Activated T-cell treated with anti-CD3 and anti-CD28 coated beads, Interleukin-2, amount 50 U/mL, for 1 hour (primary cell): ENCODE measurements at places on chromosomes 3 and 15.
A peak's percentile ranks its signal among the peaks of the same experiment; 100 is the strongest.

- DNase-seq = no peak
These were observed 72.7 kb upstream of the LRRN1 start for GRCh38 chr3:3726549-3726948.

DNA sequence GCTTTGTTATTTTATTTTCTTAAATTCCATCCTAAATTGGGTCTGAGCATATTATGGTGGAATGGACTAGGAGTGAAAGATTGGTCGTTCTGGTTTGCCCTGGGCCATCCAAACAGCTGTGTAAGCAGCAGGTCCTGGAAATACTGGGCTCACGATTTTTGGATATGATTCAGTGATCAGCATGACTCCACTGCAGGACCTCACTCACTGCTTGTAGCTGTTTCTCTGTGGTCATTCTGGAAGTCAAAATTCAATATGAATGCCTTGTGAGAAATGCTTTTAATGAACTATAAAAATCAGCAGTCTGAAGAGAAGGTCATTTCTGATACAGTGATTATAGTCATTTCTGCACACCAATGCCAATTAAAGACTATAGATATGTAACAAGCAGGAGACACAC lies 185.0 kb downstream of the RBMS3 start:
- no peak for DNase-seq

DNA sequence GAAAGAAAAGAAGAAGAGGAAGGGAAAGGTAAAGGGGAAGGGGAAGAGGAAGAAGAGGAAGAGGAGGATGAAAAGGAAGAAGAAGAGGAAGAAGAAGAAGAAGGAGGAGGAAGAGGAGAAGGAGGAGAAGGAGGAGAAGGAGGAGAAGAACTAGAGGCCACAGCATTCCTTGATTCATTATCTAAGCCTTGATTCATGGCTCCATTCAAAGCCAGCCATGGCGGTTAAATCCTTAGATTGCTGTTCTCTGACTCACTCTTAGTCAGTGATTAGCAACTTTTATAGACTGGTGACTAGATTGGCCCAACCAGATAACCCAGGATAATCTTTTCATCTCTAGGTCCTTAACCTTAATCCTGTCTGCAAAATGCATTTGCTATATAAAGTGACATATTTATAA lies 47.6 kb downstream of the OSTN start:
- DNase-seq = no peak

- peak; percentile 68 for DNase-seq
These were observed 8.3 kb downstream of the PSTPIP1 start for GRCh38 chr15:77002954-77003912.

DNA sequence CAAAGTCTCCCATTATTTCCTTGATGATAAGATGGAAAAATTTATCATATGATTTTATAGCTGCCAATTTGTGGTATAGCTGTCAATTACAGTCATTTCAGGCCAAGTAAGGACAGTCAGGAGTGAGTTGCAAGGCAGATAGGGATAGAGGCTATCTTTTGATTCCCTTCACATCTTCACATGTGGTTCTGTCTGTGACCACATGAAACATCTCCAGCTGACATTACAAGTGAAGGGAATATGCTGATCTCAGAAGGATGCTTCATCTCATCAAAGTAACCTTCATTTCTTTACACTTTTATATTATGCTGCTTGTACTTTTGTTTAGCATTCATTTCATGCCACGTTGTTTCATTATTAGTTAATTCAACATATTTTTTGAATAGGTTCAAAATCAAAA lies 136.9 kb upstream of the CFAP20DC start:
- no peak for DNase-seq

GRCh38 chr3:195905970-195906864 lies 2.1 kb downstream of the TNK2 start:
- no peak for DNase-seq

- DNase-seq = no peak
These were observed 27.2 kb downstream of the OXSM start for GRCh38 chr3:25817107-25817506.

DNA sequence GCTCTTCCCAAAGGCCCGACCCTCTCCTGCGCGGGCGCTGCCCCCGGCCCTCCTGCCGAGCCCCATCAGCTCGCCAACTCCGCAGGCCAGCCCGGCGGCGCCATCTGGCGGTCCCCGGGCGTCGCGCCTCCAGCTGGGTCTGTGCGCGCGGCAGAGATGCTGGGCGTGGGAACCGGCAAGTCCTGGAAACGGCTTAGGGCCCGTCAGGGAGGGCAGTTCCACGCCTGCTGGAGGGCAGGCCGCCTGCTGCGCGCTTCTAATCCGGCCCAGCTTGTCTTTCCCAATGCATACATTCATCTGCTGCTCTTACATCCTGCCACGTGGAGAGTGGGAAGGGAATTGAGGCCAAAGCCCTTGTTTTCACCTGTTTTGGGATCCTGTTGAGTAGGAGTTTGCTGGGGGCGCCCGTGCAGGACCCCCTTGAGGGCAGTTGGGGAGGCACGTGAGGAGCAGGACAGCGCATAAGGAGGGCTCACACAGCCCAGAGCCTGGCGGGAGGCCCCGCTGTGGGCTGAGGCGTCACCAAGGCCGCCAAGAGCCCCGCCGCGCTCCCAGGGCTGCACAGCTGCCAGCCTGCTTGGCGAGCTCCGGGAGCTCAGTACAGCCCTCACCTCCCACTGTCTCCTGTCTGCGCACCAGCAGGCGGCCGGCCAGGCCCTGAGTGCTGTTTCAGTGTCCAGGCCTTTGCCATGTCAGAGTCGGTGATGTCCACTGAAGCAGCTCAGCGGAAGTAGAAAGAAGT lies 165.6 kb downstream of the NSMCE3 start:
- DNase-seq = peak; percentile 69

DNA sequence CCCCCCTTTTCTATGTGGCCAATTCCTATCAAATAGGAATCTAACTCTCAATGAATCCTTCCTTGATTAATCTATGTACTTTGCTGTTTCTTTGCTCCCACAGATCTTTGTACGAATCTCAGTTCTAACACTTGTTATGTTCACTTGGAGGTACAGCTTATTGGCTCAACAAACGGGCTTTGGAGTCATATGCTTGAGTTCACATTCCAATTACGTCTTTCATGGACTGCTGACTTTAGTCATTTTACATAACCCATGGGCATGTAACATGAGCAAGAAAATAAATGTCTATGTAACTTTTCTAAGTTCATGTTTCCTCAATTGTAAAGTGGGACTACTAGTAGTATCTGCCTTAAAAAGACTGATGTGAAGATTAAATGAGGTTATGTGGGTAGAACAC lies 123.2 kb upstream of the TBC1D5 start:
- DNase-seq = no peak

- DNase-seq = no peak
These were observed 333.8 kb downstream of the ZNF621 start for GRCh38 chr3:40858364-40859115.

DNA sequence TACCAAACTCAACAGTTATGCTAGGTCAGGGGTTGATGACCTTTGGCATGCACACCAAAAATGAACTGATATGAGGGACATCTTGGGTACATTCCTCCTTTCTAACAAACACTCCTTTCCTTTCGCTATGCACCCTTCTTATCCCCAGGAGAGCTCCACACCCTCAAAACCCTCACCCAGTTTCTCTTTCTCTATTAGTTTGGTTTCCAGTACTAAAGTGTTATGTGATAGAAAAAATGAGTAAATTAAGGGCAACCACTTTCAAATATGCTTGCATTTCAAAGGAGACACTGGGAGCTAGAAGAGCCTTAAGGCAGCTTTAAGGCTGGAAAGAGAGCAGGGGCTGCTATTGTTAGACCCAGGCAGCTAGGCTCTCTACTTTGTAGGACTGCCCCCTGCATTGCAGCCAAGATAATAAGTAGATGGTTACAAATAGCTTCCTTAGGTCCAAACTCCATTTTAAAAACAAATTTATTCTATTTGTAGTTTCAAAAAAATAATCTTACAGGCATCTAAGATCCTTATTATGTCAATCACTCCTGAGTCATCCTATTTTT lies 244.3 kb downstream of the ZIC1 start:
- DNase-seq = no peak

DNA sequence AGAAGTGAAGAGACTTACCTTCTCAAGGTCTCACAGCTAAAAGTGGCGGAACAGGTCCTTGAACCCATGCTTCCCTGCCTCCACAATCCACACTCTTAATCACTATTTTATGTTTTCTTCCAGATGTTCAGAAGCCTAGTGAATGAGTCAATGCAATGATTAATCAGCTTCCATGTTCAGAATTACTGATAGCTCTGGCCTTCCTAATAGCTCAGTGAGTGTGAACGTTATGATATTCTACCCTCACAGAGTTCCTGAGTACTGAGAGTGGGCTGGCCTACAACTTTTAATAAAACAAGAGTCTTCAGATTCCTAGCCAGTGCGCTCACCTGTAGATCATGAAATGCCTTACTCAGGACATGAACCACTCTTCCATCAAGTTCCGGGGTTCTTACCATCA lies 443.0 kb upstream of the ADAMTS9 start:
- DNase-seq = no peak

DNA sequence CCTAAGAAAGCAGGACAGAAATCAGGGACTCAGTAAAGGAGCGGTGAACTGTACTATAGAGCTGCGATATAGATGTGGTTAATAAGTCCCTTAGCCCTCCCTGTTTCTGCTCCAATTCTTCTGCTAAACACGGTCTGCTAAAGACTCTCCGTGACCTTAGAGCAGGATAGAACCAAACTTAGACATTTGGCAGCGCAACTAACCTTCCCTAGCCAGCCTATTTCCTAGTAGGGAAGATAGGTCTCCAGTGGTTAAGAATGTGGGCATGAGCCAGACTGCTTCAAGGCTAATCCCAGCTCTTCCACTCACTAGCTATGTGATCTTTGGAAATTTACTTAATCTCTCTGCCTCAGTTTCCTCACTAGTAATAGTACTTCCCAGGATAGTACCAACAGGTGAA lies 193.6 kb upstream of the IL12A start:
- no peak for DNase-seq

DNA sequence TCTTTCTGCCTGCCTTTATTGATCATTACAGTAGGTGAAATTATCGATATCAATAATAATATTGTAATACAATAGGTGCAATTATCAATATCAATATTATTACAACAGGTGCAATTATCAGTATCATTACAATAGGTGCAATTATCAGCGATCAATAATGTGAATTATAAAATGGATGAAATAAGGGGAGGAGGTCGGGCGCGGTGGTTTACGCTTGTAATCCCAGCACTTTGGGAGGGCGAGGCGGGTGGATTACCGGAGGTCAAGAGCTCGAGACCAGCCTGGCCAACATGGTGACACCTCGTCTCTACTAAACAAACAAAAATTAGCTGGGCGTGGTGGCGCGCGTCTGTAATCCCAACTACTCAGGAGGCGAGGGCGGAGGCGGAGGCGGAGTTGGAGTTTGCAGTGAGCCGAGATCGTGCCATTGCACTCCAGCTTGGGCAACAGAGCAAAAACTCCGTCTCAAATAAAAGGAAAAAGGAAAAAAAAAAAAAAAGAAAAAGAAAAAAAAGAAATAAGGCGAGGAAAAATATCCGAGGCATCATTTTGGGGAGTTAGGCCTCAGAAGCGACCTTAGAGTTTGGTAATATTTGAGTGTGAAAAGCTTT lies 611 bp upstream of the BNIP2 start:
- peak; percentile 69 for DNase-seq

GRCh38 chr3:79246875-79247724 lies 520.7 kb downstream of the ROBO1 start:
- no peak for DNase-seq

GRCh38 chr3:28743271-28743670 lies 394.6 kb upstream of the AZI2 start:
- no peak for DNase-seq

- no peak for DNase-seq
These were observed 130.1 kb upstream of the PRICKLE2 start for GRCh38 chr3:64355401-64355807.

- no peak for DNase-seq
These were observed 1.4 kb downstream of the PAQR5 start for GRCh38 chr15:69299943-69300588.

- DNase-seq = no peak
These were observed 27.3 kb downstream of the RBM6 start for GRCh38 chr3:49967291-49967690.

DNA sequence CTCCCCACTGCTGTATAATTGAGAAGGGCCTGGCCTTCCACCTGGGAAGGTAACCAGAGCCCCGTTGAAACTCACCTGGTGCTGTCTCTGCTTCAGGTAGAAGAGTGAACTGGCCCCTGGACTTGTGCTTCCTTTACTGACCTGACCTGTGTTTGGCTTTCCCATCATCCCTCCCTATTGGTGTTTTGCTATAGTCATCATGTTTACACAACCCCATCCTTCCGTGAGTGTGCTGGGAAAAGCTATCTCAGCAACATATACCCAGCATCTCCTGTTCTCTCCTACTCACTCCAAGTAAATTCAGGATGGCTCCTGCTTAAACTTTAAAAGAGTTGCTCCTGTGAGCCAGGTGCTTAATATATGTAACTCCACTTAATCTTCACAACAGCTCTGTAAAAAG lies 77.2 kb upstream of the TSC22D2 start:
- no peak for DNase-seq

DNA sequence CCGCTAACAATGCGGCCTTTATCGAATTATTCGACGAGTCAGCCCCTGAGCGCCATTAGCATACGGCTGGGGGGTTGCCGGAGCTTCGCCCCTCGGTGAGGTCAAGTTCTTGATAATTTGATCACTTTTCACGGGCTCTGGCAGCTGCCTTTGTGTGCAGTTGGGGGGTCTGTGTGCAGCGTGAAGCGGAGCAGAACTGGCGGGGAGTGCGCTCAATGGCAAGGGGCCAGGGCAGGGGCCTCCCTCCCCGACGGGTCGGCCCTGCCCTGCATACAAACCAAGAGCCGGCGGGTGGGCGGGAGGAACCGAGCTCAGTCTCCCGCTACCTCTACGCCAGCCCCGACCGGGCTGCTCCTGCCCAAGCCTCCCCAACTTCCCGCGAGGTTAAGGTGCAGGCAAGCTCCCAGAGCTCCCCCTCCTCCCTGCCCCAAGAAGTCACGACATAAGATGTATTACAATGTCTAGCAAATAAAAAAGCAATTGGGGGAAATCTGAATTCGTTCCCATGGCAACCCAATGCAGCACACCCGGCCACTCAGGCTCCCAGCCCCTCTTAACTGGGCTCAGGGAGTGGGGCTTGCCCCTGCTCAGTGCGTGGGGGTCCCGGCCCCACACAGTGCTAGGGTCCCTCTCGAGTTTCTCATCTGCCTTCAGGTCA lies 34.1 kb upstream of the POLG start:
- no peak for DNase-seq

GRCh38 chr3:28792604-28793003 lies 444.0 kb upstream of the AZI2 start:
- no peak for DNase-seq

DNA sequence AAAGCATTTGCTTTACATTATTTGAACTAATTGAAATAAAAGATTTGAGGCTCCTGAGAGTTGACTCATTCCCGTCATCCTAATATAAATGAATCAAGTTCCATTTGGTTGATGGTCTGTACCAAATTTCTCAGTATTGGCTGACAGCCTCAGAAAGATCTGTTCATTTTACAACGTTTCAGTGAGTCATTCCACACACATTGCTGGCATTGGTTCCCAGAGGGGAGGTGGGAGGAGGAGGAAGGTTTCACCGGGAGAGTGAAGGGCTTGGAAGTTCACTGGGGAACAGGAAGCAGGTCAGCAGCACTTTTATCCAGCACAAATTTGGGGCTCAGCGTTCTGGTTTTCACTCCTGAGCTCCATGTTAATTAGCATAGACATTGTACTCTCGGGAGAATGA lies 176.7 kb upstream of the CADPS start:
- DNase-seq = no peak

- no peak for DNase-seq
These were observed 104.1 kb downstream of the STT3B start for GRCh38 chr3:31636694-31637442.

GRCh38 chr3:42148982-42149432 lies 57.9 kb downstream of the TRAK1 start:
- DNase-seq = no peak

- no peak for DNase-seq
These were observed 8.4 kb downstream of the TMEM40 start for GRCh38 chr3:12750658-12751071.
